OCI-M1 (cell line): ENCODE measurements at places on chromosomes 7 and 10.

GRCh38 chr10:36324831-36325230, 682.7 kb upstream of the FZD8 start:
- no peak for DNase-seq

DNA sequence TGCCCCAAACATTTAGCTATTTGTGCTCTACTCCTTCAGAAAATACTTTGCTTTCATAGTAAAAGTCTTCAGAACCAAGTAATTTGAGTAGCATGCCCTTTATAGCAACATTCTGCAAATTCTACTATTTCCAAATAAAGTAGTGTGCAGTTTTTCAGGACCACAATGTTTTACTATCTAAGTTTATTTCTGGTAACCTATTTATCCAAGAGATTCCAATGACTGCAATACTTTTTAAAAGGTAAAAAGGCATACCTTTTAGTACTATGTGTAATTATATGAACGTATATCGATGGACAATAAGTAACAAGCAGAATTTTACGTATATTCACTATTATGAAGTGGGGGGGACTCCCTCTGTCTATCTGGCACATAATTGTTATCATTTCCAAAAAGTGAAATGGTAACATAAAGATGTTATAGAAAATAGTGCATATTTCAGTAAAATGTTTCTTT, 6.9 kb upstream of the CAV2 start:
- DNase-seq = no peak

- DNase-seq = no peak
Measured at GRCh38 chr10:69359148-69359547, 57.6 kb downstream of the TACR2 start.

DNA sequence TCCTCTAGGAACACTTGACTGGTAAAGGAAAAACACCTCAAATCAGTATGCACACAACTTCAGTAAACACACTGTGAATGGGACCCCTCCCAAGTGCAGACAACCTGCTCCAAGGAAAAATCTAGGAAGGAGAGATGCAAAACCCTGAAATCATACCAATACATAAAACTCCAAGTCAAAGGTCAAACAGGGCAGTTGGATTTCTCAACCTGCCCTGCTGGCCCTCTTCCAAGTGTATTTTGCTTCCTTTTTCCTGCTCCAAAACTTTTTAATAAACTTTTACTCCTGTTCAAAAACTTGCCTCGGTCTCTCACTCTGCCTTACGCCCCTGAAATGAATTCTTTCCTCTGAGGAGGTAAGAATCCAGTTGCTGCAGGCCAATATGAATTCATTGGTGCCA, 665.1 kb downstream of the SORCS1 start:
- no peak for DNase-seq

- no peak for DNase-seq
Measured at GRCh38 chr10:125409756-125410155, 249.4 kb upstream of the CTBP2 start.

- no peak for DNase-seq
Measured at GRCh38 chr10:97511711-97512440, 13.2 kb downstream of the UBTD1 start.

DNA sequence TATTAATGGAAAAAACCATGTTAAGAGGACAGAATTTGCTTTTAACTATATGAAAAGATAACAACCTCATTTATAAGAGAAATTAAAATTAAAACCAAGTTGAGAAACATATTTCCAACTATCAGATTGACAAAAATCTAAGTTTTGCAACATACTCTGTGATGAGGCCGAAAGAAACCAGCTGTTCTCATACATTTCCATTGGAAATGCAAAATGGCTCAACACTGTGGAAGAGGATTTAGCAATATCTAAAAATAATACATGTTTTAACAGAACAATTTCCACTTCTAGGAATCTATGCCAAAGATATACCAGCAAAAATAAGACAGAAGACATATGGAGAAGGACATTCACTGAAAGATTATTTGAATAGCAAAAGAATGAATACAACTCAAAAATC, 268.8 kb downstream of the DYNC1I1 start:
- DNase-seq = no peak

DNA sequence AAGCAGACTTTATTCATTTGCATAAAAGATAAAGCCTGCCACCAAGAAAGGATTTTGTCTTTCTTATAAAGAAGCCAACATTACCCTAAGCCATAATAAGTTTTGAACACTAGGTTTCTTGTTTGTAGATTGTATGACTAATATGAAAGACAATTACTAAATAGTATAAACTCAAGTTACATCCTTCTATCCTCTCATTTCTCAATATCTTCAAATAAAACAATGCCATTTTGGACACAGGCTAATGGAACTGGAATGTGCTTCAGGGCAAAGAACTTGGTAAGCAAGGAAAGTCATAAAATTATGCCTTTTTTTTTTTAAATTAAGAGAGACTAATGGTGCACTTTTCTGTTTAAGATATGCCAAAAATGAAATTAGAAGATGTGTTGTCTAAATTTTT, 137.7 kb downstream of the DKK1 start:
- DNase-seq = no peak

DNA sequence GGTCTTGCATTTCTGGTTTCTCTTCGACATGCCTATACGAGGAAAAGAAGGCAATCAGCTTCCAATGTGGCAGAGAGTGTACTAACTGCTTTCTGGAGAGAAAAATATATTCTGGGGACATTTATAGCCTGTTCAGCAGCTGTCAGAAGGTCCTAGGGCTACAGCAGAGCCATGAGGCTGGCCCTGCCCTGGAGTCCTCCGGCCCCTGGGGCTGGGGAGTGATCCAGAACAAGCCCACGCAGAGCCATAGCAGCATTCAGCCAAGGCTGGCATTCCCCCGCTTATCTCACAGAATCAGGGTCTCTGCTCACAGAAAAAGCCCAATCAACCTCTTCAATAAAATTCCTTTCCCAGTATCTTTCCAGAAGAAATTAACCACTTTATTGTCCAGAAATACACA, 48.9 kb downstream of the FZD1 start:
- DNase-seq = no peak
